ENCODE measurements at places on chromosomes 5 and 9.

DNA sequence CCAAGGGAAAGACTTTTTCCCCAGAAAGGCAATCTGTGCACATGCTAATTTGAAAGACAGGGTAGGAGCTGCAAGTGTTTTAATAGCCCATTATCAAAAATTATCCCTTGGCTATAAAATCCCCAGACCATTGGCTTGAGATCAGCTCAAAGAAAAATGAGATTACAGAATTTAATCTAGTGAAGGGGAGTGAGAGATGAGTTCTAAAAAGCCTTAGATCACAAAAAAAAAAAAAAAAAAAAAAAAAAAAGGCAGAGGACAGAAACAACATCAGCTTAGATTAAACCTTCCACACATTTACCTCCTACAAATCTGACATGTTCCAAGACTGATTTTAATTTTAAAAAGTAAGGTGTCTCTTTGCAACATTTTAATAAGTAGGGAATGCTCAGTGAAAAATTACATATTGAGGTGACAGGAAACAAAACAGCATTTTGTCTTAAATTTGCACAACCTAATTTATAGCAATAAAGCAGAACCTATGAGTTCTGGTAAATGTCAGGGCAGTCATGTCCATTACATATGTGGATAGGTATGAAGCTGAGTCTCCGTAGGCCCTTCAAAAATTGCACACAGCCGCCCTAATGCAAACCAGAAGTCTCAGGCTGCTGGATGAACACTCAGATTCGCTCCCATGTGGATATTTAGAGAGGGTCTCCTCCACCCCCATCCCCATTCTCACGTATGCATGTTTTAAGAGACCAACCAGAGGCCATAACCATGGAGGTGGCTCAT, 43.4 kb downstream of the NFIB start:
- no peak for DNase-seq

- peak; percentile 30 for DNase-seq
These were observed 33.8 kb downstream of the ERP44 start for GRCh38 chr9:100064872-100065581.

DNA sequence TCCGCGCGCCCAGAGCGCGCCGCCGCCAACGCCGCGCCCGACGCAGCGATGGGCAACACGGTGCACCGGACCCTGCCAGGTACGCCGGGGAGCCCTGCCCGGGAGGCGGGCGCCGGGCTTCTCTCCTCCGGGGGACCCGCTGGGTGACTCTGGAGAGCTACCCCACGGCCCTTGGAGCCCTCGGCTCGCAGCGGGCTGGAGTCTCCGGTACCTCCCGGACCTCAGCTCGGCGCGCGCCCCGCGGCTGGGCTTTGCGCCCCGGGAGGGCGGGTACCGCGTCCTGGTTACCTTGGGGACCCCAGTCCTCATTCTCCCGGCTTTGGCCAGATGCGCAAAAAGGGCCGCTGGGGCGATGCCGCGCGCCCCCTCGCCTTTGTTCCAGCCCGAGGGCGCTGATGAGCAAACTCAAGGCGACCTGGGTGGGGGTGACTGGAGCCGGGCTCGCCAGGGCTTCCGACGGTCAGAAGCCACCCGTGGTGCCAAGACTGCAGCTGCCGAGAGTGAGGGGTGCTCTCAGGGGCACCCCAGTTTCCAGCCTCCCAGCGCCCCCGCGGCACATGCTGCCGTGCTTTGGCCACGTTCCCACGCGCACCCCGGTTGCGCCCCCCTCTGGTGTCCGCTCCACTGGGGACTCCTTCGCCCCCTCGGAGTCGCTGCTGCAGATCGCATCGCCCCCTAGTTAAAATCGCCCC, 442 bp downstream of the NEURL1B start:
- DNase-seq: no peak

- no peak for DNase-seq
These were observed 130.1 kb downstream of the APBA1 start for GRCh38 chr9:69542058-69542457.

DNA sequence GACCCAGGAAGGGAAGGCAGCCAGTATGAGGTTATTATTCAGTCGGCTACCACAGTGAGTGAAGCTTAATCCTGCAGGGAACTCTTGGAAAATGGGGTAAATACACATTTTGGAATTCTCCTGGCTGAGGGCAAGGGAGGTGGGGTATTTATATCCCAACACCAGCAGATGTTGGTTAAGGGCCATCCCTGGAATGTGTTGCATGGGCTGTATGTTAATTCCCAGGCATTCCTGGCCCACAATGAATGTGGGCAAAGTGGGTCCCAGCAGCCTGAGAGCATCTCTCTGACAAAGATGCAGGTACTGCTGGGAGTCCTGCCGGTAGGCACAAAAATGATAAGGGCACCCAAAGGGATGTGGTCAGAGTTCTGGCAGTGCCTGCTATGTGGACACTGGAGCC, 2.9 kb upstream of the GPRIN1 start:
- no peak for DNase-seq

- peak; percentile 13 for DNase-seq
These were observed 40.8 kb upstream of the SPATA31C2 start for GRCh38 chr9:88179062-88179521.

DNA sequence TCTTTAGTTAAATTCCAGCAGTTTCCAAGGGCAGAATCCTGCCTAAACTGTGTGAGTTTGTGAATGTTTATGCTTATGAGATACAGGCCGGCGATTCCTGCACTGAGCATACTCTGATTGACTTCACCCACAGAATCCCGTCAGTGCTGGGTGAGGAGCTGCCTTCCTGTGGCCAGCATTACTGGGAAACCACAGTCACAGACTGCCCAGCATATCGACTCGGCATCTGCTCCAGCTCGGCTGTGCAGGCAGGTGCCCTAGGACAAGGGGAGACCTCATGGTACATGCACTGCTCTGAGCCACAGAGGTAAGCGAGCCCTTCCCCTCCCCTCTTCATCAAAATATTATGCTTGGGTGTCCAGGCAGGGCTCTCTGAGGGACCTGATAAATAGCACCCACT, 103.7 kb downstream of the CMYA5 start:
- no peak for DNase-seq

DNA sequence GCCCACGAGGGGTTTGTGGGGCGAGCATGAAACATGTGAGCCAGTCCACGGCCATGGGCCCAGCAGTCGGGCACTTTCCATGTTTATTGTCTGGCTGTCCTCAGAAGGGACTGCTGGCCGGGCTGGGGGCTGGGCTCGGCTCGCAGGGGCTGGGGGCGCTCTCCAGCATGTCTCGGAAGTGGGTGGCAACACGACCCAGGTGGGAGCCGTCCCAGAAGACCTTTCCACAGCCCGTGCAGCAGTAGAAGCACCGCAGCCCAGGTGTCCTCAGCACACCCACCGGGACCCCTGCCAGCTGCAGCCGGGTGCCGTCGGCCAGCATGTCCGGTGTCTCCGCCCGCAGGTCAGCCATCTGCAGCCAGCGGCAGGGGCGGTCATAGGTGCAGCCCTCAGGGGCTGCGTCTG, 4.8 kb upstream of the NRARP start:
- DNase-seq: no peak

DNA sequence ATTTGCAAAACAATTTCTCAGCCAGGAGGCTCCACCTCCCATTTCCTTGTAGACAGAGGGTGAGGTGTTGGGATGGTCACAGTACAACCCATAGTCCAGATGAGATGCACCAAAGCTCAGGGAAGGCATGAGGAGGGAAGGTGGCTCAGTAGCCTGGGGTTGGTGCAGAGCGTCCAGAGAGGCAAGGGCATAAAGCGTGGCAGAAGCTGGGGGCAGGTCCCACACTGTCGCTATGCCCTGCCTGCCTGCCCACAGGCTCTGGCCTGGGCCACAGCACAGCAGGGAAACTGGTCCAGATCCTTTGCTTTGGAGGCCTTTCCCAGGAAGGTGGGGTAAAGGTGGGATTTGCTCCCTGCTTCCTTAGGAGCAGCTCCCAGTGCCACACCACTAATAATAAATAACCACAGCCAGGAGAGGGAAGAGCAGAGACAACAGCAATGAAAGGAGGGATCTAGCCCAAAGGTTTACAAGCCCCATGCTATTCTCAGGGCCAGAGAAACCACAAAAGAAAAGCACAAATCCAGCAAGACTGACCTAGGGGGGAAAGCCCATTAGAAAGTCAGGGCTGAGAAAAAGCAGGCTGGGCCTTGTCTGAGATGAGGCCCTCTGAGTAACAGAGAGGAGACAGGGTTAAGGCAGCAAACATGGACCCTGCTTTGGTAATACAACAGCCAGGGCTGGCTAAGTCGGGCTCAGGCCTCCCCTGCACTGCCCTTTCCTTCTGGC, 27.2 kb downstream of the PCDHGC5 start:
- DNase-seq: no peak

DNA sequence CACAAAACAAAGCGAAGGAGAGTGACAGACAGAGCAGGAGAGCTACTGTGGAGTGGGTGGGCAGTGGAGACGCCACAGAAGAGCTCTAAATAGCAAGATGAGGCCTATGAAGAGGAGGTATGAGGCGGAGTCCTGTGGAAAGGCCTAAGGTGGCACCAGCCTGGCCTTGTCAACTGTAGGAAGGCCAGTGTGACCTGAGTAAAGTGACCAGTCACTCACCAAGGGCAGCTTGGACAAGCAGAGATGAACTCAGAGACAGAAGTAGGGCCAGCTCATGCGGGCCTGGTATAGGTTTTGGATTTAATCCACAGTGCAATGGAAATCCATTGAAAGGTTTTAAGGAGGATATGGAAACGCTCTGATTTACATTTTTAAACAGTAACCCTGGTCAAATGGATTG, 23.8 kb upstream of the SH3RF2 start:
- DNase-seq: no peak

- no peak for DNase-seq
These were observed 146.6 kb downstream of the MAN2A1 start for GRCh38 chr5:109836280-109836679.

DNA sequence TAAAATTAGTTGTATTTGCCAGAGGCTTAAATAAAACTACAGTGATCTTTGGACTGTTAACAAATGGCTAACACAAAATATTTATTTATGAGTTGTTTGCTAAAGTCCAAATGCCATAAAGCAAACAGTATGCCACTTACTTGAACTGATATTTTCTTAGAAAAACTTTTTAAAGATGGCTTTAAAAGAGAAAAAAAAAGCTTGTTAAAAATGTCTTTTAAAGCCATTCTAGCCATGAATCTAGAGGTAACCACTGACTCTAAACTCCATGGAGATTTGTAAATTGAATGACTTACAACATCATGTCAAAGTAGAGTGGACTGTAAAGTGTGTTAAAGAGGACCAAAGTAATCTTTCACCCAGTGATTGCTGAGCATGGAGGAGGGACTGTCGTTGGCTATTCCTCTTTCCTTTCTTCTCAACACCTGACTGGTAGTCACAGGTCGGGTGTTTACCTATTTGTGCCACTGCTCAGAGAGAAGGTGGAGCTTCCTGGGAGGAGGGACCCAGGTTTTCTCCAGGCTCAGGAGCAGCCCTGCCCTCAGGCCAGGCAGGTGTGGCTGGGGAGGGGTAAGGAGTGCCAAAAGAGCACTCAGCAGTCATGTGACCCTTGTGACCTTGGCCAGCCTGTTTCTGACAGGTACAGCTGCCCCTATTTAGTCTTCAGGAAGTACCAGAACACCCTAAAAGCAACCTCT, 69.1 kb upstream of the TJP2 start:
- no peak for DNase-seq

DNA sequence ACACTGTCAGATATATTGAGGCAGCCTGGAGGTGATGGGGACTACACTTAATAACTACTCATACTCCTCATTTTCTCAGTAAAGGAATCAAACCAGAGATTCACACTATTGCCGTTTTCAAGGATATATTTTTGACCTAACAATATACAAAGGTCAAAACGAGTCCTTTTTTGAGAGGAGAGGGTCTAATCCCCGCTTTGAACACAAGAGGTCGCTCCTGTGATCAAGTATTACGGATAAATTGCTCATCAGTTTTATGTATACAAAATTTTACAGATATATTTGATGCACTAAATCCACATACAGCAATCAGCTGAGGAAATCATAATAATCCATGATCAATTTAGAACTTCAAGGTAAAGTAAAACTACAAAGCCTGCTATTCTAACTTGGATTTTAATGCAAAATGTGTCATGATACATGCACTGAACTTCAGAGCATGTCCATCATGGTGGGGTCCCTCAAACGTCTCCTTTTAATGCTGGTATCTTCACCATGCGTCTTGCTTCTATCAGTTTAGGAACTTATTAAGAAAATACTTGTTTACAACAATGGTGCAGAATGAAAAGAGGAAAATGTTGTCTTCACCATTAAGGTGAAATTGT, 2.5 kb upstream of the ISL1 start:
- DNase-seq: peak; percentile 17

GRCh38 chr5:149731617-149732323, 1.7 kb downstream of the PPARGC1B start:
- peak; percentile 88 for DNase-seq

- no peak for DNase-seq
These were observed 38.9 kb upstream of the IFNK start for GRCh38 chr9:27485158-27485557.

- no peak for DNase-seq
These were observed 974 bp upstream of the CYSTM1 start for GRCh38 chr5:140174014-140174413.

DNA sequence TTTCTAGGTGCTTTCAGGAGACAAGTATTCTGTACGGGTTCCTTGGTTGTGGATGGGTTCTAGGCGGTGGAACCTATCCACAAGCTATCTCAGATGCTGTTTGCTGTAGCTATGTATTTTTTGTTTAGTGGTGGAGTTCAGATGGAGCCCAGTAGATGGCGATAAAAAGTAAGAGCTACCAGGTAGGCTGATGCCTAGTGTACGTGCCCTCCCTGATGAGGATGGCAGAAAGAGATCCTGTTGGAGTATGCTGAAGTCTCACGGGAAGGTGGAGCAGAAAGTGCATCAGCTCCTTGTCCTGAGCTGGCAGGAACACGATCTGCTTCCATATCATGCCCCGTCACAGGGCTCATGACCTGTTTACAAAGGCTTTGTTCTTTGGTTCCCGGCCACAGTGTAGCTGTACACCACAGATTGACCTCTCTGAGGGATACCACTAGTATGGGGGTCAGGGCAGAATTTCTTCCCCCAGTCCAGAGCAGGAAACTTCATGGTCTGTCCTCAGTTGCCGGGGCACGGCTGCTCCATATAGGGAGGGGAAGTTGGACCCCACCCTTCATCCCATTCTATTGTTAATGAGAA, 12.6 kb upstream of the UGT3A2 start:
- DNase-seq: peak; percentile 41

DNA sequence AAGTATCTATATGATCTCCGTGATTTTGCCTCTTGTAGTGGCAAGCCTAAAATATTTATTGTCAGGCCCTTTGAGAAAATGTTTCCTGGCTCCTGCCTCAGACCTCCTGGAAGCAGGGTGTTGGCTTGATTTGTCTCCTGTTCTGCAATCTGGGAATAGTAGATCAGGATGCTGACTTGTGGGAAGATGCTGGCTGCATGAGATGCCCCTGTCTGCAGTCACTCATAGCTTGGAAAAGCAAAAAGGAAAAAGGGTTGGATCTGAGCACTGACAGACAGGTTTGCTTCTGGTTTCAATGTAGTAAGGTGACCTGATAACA, 16.7 kb downstream of the TJP2 start:
- DNase-seq: no peak

All from suppressor macrophage treated with lipopolysaccharide for 4 hours (primary cell).